CD4-positive, alpha-beta T cell treated with Interleukin-21 for 1 hour (primary cell): ENCODE measurements at places on chromosomes 4 and X.

- DNase-seq: no peak
Observed at GRCh38 chr4:21722157-21722839, 226.3 kb downstream of the KCNIP4 start.

- no peak for DNase-seq
Observed at GRCh38 chr4:98560321-98560720, 98.1 kb downstream of the TSPAN5 start.

DNA sequence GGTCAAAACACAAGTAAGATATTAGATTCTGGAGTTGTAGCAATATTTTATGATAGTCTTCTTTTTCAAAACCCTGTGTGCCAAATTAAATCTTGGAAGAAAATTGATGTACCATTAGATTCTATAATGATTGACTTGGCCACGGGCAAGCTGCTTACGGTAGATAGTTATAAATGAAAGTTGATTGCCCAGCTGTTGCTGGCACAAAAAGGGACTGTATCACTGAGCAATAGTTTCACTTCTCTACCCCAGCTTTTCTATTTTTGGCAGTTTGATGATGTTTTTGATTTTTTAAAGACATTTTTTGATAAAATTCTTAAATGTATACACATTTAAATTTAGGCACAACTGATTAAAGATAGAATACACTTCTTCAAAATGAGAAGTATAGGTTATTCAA lies 333.3 kb downstream of the TRAM1L1 start:
- no peak for DNase-seq

GRCh38 chr4:41815473-41815872 lies 66.9 kb upstream of the PHOX2B start:
- DNase-seq: no peak

DNA sequence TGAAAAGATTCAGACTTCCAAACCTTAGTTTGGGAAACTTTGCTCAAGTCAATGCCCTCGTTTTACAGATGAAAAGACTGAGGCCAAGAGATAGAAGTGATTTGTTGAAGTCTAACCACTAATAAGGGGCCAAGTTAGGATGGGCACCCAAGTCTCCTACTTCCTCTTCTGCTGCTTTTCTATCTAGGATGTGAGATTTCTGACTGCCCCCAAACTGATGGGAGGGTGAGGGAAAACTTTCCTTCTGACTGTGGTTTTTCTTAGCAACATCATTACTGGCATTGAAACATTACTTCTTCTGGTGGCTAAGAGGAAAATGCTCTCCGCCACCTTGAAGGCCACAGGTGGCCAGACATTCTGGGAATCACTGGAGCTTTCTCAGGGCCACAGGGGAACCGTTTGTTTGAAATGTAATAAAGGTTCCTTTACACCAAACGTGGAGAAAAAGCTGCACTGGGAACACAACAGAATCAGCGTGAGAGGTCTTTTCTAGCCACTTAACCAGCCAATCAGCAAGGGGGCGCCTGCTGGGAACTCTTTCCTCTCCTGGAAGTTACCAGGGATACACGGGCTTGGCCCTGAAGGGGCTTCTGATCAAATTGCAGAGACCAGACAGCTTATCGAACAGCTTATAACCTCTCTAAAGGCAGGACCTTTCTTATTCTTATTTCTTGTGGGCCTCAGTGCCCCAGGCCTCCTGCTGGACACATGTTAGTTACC lies 115.9 kb upstream of the TEX13D start:
- no peak for DNase-seq

GRCh38 chrX:151398346-151398745 lies 1.3 kb downstream of the VMA21 start:
- DNase-seq: no peak

GRCh38 chr4:182569561-182569960 lies 326.4 kb downstream of the TENM3 start:
- DNase-seq: no peak
